ENCODE measurements at places on chromosomes 7 and 10. TPM values are rescaled to one million over a fixed set of nuclear protein-coding genes. Genes with fewer than 3 reads are reported as not detected.

The UNC5B gene
- total RNA-seq = 23.7 TPM

The TMEM130 gene
- not detected for total RNA-seq

The CLDN12 gene
- 15.0 TPM for total RNA-seq

The FHIP2A gene
- total RNA-seq = 18.5 TPM

The GPR15LG gene
- total RNA-seq = not detected

The ARHGAP22 gene
- total RNA-seq = 72.1 TPM

The SLC18A3 gene
- under 0.01 TPM for total RNA-seq

The TRIL gene
- total RNA-seq = under 0.01 TPM

The PLEKHS1 gene
- total RNA-seq = not detected

The RSBN1L gene
- total RNA-seq = 13.8 TPM

All from endothelial cell of coronary artery (primary cell).